ENCODE measurements at places on chromosomes 13 and 19.

DNA sequence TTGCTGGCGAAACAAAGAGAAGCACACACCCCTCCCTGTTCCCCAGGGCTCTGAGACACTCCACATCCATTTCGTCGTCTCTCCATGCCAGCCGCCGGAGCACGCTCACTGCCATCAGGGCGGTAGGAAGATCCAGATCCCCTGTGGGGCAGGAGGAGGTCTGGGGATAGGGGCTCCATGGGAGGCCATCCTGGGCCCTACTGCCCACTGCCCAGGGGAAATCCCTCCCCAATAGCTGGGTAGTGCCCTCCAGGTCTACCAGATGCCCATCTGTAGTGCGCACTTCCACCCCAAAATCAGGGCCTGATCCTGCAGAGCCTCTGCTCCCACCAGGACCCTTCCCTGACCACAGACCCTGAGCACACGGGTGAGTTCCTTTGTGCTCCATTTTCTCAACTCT lies 80.3 kb downstream of the EFNB2 start:
- DNase-seq = no peak

GRCh38 chr13:46295491-46296114 lies 83.9 kb downstream of the LRRC63 start:
- no peak for DNase-seq

- no peak for DNase-seq
Measured at GRCh38 chr13:24906268-24906667, 142.3 kb downstream of the RNF17 start.

DNA sequence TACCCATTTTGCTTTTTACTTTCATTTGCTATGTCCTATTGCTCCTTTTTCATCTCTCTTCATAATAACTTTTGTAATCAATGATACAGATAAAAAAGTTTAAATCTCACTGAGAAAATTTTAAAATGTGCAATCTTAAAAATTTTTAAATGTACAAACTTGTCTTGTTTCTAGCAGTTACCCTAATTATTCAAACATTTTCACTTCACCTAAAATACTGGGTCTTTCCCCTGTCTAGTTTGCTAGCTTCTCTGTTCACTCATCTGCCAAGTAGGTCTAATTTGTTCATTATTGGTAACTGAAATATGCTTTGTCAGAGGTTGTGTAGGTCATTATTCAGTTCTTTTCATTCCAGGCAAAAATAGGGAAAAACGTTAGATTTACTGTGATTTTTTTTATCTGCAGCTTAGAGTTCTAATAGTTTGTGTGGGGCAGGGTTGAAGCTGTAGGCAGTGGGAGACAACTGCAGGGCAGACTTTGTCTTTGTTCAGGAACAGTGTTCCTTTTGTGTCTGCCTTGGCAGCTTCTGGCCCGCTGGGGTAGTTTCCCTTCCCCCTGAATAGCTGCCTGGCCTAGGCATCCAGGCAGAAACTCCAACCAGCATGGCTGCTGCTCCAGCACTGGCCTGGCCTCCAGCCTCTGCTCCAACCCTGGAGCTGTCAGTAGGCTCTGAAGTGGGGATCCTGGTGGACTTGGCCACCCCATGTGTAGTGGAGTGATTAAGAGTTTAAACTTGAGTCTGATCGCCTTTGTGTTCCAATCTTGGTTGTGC lies 48.5 kb downstream of the WDFY2 start:
- DNase-seq = no peak

DNA sequence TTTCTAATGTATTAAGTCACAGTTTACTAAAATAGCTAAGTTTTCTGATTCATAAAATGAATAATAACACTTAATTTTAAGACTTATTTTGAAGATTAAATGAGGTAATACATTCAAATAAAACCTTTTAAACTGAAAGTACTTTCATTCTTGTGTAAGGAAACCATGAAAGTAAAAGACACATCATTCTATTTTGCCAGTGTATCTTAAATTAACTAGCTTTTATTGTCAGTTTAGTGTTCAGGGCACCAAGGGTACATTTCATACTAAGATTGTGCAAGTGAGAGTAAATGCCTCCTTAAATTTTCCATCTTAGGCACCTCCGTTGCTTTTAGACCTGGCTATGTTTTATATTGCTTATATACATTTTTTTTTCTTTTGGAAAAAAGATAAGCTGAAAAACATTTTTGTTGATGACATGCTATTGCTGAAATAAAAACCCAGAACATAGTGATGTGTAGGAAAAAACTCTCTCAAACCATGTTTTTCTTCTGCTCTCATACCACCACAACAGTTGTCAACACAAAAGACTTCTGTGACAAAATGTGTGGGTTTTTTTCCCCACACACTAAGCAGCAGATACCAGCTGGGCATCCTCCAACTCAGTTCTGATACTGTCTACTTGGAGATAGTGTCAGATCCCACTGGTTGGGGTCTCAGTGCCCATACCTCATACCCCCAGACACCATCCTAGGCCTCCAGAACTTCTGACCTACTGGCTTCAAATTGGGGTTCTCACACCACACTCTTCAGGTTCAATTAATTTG lies 30.7 kb upstream of the LPAR6 start:
- DNase-seq = no peak

DNA sequence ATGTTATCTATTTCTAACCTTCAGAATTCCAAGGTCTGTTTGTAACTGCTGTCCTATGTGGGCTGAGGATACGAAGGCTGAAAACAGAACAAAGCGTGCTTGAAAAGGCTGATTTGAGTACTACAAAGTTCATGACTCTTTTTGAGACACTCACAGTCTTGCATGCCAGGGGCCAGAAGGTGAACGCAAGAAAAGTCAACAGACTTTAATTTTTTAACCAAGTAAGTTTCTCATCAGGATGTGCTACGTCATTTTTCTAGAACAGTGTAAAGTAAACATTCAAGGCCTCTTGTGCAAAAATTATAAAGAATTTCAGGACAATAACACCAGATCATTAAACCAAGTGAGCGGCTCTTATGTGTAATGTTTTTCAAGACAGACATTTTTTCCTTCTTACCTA lies 163.5 kb downstream of the COG6 start:
- no peak for DNase-seq

GRCh38 chr19:46349311-46349993 lies 2.6 kb downstream of the PPP5C start:
- DNase-seq = no peak

DNA sequence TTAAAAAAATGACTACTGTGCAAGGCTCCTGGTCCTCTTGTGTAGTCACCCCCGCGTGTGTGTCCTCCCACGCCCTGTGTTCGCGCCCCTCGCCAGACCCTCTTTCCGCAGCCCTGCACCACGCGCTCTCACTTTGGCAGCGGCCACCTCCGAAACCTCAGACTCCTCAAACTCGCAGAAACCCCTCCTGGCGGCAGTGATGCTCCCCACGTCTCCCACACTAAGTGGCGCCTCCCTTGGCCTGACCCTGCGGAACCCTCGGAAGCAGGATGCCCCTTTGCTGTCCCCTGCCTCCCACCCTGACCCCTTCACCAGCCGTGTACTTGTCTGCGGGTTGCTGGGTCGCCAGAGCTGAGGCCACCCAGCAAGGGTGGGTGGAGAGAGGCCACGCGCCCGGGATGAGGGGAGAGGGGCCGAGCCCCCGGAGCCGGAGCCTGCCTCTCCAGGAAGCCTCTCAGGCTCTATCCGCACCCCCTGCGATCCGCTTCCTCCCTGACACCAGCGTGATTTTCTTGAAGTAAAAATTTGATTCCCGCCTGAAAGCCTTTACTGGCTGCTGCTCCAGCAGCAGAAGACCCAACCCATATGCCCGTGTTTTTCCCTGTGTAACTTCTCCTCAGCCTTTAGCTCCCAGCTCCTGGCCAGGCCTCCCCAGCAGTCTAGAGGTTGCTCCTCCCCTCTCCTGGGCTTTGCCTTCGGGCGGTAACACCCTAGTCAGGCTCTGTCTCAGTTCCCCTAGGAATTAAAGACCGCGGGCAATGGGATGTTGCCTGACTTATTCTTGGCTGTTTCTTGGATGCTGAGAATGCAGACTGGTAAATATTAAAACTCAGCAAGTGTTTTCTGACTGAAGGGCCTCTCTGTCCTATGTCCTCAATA lies 55.2 kb downstream of the MIPEP start:
- DNase-seq = no peak

- DNase-seq = no peak
Measured at GRCh38 chr13:95784900-95785290, 108.0 kb downstream of the DNAJC3 start.

- no peak for DNase-seq
Measured at GRCh38 chr19:23099966-23100365, 16.9 kb upstream of the ZNF730 start.

DNA sequence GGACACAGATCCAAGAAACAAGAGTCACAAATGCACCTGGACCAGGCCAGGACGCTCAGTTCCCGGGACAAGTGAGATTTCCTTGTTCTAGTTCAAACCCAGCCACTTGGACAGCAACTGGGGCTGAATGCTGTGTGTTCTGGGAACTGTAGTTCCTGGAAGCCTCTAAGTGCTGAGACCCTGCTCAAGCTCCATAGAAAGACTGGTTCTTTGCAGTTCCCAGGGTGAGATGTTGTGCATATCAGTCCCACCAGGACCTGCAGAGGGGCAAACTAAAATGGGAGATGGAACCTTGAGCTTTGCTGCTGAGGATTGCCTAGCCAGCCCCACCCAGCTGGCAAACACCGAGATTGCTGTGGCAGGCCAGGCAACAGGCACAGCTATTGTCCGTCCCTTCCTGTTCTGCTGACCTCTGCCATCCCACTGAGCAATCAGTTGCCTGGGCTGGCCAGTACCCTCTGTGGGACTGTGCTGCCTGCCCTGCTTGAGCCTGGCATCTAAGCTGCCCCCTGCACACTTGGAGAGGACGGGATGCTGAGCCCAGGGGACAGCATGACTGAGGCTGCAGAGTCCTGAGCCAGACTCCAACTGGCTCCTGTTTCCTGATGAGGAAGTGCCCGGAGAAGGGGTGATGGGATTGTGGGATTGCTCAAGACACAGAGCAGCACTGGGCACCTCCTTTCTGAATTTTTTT lies 1.4 kb upstream of the GIPC1 start:
- DNase-seq = no peak
